ENCODE measurements at places on chromosomes 13 and 19.

- no peak for DNase-seq
Measured at GRCh38 chr13:28239374-28239773, 101.0 kb downstream of the PAN3 start.

DNA sequence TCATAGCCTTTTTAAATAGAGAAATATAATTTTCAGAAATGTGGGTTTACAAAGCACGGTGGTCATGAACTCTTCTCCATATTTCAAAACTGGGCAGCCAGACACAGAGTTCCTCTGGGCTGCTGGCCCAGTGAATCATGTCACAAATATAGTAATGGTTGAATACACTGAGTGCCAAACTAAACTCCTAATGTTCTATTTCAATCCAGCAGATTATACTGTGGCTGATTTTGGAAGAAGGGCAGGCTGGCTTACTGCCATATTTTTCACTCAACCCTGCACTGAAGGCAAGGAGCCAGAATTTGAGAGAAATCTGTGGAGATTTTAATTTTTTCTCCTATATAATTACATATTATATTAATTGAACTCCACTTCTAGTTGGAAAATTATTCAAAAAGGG, 17.0 kb upstream of the PRR20A start:
- no peak for DNase-seq

- no peak for DNase-seq
Measured at GRCh38 chr19:33755099-33756035, 41.3 kb upstream of the KCTD15 start.

- DNase-seq, result no peak
Measured at GRCh38 chr13:111344471-111345191, 24.2 kb downstream of the TEX29 start.

DNA sequence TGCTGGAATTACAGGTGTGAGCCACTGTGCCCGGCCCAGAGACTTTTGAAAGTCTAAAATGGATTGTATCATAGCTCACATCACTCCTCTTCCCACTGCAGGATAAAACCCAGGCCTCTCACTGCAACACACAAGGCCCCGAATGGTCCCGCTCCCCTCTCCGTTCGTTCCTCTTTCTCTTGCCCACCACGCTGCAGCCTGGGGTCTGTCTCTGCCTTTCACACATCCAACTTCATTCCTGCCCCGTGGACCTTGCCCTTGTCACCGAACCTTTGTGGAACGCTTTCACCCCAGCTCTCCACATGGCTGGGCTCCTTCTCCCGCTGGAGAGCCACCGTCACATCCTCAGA, 42.6 kb downstream of the NFIC start:
- DNase-seq, result no peak

GRCh38 chr13:43086181-43086580, 62.8 kb downstream of the DNAJC15 start:
- DNase-seq, result no peak

GRCh38 chr13:36674337-36675212, 755 bp downstream of the SERTM1 start:
- no peak for DNase-seq

DNA sequence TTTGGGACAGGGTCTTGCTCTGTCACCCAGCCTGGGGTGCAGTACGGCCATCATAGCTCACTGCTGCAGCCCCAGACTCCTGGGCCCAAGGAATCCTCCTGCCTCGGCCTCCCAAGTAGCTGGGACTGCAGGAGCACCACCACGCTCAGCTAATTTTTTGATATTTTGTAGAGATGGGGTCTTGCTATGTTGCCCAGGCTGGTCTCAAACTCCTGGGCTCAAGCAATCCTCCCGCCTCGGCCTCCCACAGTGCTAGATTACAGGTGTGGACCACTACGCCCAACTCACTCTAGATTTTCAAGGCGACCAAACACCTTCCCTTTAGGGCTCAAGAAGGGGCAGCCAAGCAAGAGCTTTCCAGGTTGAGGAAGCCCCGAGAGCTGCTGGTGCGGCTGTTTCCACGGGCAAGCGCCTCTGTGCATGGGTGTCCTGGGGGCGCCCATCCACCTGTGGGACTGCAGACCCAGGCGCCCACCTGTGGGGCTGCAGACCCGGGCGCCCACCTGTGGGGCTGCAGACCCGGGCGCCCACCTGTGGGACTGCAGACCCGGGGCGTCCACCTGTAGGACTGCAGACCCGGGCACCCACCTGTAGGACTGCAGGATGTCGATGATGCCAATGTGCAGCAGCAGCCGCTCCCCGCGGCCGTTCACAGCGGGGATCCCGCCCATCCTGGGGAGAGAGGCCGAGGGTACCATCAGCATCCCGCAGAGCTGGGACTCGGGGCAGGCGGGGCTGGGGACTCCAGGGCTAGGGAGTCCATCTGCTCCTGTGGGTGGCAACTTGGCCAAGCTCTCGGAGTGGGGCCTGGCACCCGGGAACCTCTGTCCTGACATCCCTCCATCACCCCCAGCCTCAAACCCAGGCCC, 21.7 kb upstream of the CACTIN start:
- no peak for DNase-seq

DNA sequence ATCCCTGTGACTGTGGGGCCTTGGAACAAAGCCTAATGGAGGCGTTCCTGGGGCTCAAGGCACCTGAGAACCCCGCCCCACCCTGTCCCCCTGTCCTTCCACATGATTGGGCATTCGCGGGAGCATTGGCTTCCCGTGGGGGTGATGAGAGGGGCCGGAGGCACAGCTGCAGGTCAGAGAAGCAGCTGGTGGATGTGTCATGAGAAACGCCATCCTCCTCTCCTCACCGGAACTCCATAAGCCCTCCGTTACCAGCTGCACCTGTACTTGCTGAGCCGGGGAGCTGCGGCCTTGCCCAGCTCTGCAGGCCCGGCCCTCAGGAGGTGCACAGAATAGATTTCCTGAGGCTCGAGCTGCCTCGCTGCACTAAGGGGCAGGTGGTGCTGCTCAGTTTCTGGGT, 42.0 kb downstream of the CAPN12 start:
- DNase-seq, result no peak

DNA sequence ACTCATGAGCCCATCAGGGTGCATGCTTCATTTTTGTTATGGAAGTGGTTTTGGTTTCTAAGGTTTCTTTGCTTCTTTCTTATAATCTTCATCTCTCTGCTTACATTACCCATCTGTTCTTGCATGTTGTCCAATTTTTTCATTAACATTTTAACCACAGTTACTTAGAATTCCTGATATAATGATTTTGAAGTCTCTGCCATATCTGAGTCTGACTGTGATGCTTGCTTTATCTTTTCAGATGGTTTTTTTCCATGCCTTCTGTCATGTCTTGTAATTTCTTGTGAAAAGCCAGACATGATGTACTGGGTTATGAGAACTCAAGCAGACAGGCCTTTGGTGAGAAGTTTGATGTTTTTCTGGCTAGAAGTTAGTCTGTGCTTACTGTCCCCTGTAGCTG, 8.0 kb upstream of the ARGLU1 start:
- no peak for DNase-seq

DNA sequence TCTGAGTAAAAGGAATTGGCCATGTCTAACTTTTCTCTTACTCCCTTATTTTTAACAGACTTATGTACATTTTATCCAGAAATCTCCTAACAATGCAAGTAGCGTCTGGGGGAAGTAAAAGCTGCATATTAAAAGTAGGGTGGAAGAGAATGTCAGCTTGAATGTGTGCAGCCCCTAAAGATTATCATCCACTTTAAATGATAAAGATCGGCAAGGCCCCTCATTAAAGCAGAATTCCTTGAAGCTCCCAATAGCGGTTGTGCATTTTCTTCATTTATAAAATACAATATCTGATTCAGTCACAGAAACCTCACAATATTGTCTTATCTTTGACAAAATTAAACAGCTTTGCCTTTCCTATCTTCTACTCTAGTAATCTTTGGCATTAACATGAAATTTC, 184.6 kb downstream of the LHFPL6 start:
- no peak for DNase-seq

DNA sequence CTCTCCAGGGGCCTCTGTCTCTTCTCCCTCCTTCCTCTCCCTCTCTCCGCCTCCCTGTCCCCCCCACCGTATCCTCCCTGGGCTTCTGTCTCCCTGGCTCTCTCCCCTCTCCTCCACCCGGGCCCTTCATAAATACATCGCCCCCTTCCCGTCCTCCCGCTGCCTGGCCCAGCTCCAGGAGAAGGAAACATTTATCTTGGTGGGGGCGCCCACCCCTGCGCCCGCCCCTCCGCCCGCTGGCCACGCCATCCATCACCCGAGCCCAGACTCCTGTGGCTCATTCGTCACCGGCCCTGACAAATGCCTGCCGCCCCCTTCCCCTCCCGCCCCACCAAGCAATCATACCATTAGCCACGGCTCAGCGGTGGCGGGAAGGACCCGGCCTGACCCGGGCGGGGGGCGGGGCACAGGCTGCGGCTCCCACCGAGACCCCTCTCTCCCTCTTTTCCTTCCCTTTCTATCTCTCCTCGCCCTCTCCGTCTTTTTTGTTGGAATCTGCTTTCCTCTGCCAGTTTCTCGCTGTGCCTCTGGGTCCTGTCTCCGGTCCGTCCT, 2.6 kb upstream of the MEIS3 start:
- no peak for DNase-seq

GRCh38 chr13:99191900-99192399, 8.7 kb upstream of the UBAC2 start:
- DNase-seq, result no peak

DNA sequence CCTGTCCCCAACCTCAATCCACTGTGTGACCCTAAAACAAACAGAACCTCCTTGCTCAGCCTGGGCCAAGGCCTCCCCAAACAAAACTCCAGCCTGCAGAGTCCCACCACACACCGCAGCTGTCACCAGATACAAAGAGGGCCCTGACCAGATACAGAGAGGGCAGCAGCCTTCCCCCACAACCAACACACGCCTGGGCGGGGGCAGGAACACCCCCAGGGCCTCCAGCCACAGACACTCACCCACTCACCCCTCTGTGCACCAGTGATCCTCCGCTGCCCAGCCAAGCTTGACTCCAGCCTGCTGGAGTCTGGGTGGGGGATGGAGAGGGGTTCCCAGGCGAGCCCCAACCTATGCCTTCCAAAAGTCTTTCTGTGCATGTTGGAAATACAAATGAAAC, 5.9 kb upstream of the CIRBP start:
- no peak for DNase-seq

DNA sequence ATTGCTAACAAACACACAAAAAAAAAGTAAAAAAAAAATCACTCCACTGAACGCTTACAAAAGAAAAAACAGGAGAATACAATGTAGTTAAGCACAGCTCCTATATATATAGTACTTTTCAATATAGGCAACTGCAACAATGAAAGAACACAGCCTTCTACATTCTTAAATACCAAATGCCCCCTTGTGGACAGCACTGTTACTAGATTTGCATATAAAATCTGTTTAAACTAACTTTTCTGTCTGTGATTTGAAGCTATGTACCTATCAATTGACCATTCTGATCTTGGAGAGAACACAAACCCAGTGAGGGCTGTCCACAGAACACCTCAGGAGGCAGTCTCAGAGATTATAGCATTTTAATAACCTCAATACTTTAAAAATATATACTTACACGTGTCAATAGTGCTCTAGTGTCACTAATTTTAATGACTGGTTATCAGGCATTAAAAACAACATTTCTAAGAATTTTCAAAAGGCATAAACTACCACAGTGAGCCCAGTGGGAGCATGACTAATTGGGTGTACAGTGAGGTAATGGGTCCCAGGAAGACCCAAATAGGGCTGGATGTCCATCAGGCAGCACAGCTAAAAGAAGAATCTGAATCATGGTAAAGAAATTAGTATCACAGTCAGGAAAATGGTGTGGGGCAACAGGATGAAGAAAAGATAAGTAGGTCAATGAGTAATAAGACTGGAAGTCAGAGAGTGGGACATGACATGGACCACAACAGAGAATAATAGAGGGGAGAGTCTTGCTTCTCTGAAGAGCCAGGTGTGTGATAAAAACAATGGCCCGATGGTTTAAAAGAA, 22.2 kb downstream of the CCDC169 start:
- DNase-seq, result peak; percentile 74

DNA sequence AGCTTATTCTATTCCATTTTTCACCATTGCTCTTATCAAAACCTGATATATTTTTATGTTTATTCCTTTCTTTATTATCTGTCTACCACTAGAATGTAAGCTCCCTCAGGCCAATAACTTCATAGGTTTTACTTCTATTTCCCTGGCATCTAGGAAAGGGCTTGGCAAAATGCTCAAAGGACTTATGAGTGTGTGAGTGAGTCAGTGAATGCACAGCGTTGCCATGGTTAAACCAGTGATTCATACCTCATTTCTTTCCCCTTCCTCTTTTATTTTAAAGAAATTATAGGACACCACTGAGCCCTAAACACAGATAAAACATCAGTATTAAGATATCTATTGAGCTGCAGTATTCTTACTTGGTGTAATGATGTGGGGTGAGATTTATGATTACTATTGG, 162.1 kb downstream of the GPC6 start:
- DNase-seq, result no peak

- no peak for DNase-seq
Measured at GRCh38 chr19:40954573-40954972, 36.5 kb upstream of the CYP2B6 start.

DNA sequence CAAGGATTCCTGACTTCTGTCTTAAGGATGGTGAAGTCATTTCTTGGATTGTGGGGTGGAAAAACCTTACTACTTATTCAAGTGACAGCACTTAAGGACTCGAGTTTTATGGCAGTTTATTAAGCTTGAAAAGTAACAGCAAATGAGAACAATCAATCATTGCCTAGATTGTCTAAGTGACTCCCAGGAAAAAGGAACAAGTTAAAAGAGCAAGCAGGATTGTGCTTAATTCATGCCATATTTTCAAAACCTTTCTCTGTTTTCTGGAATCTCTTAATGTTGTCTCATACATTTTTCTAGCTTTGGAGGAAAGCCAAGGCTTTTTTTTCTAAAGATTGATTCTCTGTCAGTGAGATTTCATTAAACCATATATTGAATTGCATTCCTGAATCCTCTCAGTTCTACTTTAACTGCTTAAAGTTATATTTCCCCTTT, 236.2 kb upstream of the HTR2A start:
- no peak for DNase-seq

DNA sequence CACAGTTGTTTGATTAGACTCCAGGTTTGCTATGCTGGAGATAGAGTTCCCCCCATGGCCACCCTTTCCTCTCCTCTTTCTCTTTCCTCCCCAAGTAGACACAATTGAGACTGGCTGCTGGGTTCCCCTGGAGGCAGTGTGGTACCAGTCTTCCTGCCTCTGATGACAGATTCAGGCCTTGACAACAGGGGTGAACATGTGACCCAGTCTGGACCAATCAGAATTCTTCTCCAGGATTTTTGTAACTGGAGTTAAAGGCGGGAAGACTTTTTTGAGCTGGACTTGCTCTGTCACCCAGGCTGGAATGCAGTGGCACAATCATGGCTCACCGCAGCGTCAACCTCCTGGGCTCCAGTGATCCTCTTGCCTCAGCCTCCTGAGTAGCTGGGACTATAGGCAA, 48.7 kb downstream of the CCNE1 start:
- no peak for DNase-seq

- no peak for DNase-seq
Measured at GRCh38 chr13:37995092-37995491, 125.5 kb upstream of the TRPC4 start.

- DNase-seq, result no peak
Measured at GRCh38 chr13:102504002-102504401, 92.8 kb upstream of the TPP2 start.
